ENCODE measurements at places on chromosomes 5 and 9.

DNA sequence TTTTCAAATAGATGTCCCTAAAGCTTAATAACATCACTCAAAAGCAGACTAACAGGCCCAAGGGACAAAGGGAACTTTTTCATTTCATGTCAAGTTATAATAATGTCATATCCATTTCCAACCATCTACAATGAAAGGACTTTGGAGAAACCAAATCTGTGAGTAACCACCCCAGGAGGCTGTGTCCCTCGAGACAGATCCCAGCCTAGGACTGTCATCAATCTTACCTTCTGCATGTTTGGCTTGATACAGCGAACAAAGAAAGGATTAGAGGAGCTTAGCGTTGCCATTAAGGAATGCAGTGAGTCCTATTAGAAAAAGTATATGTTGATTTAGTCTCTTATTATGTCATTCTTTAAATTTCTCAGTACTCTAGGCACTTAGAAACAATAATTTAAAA, 137.8 kb upstream of the RETREG1 start:
- DNase-seq: no peak

- no peak for DNase-seq
Observed at GRCh38 chr9:128026255-128026772, 40.8 kb downstream of the NAIF1 start.

GRCh38 chr9:83435301-83435700, 102.9 kb downstream of the FRMD3 start:
- DNase-seq: no peak

GRCh38 chr5:154086146-154086545, 47.4 kb downstream of the MFAP3 start:
- DNase-seq: no peak

- no peak for DNase-seq
Observed at GRCh38 chr5:139849942-139850341, 54.3 kb downstream of the PSD2 start.
